ENCODE measurements at places on chromosomes 5 and 9.

DNA sequence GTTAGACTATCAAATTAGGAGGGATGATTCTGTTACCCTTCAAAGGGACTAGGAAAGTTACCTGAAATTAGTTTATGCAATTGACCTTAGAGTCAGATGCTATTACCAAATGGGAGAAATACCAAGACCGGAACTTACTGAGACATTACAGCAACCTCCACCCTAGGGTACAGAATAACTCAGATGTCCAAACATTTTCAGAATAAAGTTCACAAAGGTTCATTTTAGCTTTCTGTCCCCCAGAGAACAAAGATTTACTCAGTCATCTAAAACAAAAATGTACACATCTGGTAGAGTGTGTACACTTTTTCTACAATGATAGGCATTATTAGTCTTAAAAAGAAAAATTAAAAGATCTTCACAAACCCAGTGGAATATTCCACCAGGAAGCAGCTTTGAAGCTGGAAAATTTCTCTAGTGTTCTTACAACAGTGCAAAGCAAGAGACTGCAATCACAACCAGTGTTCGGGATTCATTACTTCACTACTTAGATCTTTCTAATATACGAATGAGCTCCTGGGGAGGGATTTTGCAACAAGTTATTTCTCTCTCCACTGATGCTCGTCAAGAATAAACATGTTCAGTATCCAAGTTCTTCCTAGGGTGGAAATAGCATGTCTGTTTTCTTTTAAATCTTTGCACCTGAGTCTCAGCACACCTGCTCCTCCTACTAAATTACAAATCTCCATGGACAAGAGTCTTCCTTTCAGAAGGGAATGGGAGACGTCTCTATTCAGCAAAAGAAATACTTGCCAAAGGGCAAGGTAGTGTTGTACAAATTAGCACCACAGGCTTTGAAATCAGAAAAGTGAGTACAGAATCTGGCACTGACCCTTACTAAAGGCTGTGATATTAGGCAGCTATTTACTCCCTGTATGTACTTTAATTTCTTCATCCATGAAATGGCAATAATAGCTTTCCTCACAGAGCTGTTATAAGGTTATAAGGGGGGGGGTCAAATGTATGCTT, 8.8 kb downstream of the ETF1 start:
- DNase-seq: no peak

- DNase-seq: no peak
Observed at GRCh38 chr5:12985142-12985541, 959.3 kb downstream of the DNAH5 start.

- no peak for DNase-seq
Observed at GRCh38 chr5:130777794-130778193, 387.3 kb downstream of the HINT1 start.

DNA sequence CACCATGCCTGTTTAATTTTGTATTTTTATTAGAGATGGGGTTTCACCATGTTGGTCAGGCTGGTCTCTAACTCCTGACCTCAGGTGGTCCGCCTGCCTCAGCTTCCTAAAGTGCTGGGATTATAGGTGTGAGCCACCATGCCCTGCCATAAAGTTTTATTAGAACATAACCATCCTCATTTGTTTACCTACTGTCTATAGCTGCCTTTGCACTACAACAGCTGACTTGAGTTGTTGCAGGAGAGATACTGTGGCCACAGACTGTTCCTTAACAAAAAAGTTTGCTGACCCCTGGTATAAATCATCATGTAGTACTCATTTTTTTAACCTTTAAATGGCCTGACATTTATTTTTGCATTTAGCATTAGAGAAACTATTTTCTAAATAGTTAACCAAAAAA, 31.7 kb downstream of the SNX30 start:
- no peak for DNase-seq

DNA sequence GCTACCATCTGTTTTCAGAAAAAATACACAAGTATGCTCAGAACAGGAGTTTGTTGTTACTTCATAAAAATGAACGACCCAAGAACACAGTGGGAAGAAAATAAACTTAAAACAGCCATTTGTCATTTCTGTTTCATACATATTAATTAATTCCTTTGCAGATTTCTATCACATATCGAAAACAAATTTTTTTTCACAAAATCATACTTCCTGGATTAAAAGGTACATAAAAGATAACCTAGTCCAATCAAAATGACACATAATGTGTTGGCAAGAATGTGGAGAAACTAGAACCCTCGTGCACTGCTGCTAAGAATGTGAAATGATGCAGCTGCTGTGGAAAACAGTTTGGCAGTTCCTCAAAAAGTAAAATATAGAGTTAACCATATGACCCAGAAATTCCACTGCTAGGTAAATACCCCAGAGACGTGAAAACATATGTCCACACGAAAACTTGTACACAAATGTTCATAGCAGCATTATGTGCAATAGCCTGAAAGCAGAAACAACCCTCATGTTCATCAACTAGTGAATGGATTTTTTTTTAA, 46.0 kb downstream of the MYO10 start:
- no peak for DNase-seq

Data from breast epithelium (tissue), 4 donors.